ENCODE measurements at places on chromosomes 5 and 9. TPM values are rescaled to one million over a fixed set of nuclear protein-coding genes. Genes with fewer than 3 reads are reported as not detected.

GRCh38 chr9:109161471-109161870, 5.6 kb downstream of the FRRS1L start:
- DNase-seq, result no peak

- DNase-seq, result peak; percentile 98
Measured at GRCh38 chr9:125746017-125746773, 978 bp upstream of the PBX3 start.

DNA sequence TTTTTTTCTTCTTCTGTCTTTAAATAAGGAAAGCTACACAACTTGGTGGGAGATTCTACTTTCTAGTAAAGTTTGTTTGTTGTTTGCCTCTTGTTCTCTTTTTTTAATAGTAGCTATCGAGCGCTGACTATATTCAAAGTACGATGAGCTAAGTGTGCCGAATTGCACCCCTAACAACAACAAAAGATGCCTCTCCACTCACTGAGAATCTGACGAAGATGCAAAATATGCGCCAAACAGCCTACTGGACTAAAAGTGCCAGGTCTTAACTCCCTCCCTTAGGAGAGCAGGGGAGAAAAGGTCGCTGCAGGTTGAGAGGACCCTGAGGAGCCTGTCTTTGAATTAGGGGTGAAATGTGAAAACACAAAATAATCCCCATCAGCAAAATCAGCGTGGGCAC, 713.8 kb upstream of the WWC1 start:
- DNase-seq, result no peak

- DNase-seq, result no peak
Measured at GRCh38 chr5:21164425-21164824, 1176.4 kb upstream of the CDH18 start.

GRCh38 chr5:136114414-136115125, 18.1 kb upstream of the SMAD5 start:
- DNase-seq, result no peak

DNA sequence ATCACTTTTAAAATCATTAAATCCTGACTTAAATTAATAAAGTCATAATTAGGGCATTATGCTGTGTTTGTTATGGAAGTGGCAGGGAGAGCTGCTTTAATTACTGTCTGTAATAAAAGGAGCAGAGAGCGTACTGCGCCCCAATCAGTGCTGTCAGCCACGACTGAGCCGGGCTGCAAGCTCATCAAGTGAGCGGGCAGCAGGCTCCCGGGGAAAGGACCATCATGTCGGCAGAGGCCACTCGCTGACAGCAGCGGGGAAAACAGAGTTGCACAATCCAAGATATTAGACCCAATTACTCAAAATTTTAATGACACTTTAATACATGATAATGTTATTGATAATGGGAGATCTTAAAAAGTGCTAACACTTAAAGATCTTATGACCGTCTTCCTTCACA, 181.6 kb downstream of the AP3B1 start:
- no peak for DNase-seq

- DNase-seq, result no peak
Measured at GRCh38 chr9:35436933-35437332, 53.0 kb upstream of the RUSC2 start.

DNA sequence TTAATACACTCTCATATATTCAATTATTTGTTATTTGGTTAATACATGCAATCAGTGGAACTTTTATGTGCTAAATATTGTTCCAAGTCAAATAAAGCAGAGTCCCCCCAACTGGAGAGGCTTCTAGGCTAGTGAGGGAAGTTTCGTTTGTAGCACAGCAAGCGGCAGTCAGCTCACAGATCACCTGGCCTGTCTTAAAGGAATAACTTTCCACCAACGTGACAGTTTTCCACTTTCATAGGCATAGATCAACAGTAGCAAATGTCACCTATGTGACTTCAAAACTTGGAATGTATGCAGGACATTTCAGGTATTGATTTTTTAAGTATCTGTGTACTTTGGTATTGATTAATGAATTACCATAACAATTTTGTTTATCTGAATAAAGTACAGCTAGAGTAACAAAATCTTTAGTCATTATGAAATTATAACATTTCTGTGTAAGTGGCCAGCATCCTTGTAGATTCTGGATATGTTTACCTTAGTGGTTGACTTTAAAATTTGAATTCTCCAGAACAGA, 129.7 kb upstream of the VCAN start:
- DNase-seq, result no peak

- DNase-seq, result peak; percentile 76
Measured at GRCh38 chr5:134127376-134127861, 12.9 kb downstream of the TCF7 start.

- no peak for DNase-seq
Measured at GRCh38 chr5:178182158-178182876, 4.9 kb downstream of the GMCL2 start.

DNA sequence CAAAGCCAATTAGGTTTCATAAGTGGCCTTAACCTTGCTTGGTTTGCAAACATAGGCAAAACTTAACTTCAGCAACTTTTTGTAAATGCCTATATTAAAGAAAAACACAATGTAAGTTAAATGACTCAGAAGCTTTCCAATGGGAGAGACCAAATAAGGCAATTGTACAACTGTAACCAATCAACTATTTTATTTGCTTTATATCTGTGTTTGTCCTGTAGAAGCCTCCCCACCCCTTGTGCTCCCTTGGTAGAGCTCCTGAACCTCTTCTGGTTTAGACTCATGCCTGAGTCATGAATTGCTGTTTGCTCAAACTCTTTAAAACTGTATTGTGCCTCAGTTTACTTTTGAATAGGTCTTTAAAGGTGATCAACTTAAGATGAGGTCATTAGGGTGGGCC, 3.0 kb upstream of the C1QTNF3 start:
- DNase-seq, result no peak

- no peak for DNase-seq
Measured at GRCh38 chr5:73314395-73315257, 134.0 kb downstream of the FOXD1 start.

DNA sequence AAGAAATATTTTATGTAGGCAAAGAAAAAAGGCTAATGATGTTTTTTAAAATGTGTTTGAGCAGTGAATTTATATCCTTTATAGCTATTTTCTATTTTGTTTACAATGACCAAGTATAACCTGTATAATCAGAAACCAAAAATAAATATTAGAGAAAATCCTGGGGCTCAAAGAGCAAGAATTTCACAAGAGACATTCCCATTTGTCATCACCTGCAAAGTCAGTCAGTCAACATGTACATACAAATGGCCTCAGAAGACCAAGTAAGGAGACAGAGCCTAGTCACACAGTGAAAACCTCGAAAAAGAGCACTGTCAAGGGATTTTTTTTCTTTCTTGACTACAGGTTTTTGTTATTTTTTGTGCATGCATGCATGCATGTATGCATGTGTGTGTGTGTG, 231.4 kb downstream of the GLIS3 start:
- no peak for DNase-seq

DNA sequence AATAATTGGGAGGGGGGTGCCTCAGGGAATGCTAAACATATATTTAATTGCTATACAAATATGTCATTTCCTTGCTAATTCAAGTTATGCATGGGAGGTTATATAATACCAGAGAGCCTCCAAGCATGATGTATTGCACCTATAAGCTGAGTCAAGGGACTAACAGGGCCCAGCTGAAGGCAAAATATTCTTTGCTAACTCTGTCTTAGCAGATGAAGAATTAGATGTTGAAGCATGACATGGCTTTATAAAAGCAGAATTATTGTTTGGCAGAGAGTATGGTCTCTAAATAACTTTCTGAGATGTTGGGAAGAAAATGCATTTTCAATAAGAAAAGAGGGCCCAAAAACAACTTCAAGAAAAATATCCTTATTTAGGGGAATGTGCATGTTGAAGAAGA, 60.4 kb downstream of the SGCD start:
- DNase-seq, result no peak

- DNase-seq, result no peak
Measured at GRCh38 chr5:94699562-94699961, 81.1 kb downstream of the SLF1 start.

DNA sequence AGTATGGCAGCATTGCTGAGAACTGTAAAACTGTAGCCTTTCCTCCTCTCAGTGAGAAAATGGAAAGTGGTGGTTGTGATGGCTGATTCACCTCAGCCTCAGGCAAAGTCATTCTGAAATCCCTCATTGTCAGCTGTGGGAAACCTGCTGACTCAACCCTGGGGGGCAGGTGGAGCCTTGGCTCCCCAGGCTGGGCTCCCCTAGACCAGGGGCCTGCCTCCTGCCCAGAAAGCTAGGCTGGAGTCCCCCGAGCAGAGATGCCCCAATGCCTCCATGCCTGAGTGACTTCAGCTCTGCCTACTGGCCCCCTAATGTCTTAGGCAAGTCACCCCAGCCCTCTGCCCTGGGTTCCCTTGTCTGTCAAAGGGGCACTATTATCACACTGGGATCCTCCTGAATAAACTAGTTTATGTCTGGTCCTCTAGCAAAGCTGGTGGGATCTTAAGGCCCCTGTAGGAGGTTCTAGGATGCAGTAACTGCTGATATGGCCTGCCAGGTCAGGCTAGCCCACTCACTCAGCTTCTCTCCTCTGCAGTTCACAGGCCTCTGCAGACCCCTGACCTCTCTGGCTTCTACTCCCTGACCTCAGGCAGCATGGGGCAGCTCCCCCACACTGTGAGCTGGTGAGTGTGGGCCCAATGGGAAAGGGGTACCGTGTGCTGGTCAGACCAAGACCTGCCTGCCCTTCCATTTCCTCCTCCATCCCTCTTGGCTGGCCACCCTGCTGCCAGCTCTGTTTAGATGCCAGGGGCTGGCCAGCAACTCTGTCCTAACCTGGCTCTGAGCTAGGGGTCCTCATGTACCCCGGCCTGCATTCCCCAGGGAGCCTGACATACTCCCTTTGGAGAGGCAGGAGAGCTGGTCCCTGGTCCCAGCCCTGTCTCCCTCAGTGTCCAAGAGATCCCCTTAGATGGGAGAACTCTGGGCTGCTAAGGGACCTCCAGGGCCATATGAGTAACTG, 24.2 kb downstream of the TCF7 start:
- DNase-seq, result no peak

DNA sequence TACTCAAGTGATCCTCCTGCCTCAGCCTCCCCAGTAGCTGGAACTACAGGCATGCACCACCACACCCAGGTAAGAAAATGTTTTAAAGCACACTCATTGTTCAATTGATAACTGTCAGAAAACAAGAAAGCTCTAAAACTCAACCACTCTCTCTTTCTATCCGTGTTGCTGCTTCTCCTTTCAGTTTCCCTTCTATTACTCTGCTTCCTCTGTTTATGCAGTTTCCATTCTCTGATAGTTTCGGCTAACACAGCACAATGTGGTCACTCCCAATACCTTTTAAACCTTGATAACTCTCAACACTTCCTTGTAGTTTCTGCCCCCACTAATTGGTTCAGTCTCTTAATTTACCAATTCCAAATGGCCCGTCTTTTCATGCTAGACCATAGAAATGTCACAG, 59.2 kb upstream of the NR4A3 start:
- DNase-seq, result no peak

DNA sequence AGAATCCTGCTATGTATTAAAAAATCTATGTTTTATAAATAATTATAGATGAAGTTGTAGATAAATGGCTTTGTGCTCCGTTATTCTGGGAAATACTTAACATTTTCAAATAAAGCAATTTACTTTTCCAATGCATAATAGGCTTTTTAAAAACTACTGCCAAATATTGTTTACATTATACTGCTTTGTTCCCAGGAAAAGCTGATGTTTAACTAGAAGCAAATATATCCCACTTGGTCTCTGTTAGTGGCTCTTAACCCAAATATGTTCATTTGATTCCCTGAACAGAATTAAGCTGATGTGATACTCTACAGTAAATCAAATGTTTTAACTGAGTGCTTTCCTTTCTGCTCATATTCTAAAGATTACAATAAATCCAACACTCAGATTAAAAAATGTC, 326.3 kb downstream of the SLCO4C1 start:
- no peak for DNase-seq

DNA sequence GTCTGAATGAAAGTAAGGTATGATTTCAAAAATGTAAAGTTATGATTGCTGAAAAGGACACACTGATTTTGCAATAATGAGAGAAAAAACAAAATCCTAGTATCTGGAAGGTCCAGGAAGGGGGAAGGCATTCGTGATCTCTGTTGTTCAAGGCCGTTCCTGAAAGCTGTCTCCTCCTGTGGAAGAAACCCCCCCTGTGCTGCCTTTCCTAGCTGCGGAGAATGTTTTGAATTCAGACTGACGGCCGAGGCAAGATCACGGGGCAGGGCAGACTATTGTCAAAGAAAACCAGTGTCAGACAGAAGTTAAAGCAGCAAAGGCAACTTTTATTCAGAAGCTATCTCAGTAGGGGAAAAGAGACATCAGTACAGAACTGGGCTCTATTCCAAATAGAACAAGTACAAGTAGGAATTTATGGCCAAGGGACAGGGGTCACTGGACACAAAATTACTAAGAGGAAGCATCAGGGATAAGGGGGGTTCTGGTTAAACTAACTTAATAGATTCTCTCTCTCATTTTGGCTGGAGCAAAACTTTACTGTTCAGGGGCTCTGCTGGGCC, 61.9 kb upstream of the IGFBPL1 start:
- no peak for DNase-seq

- no peak for DNase-seq
Measured at GRCh38 chr9:124357721-124358361, 57.4 kb downstream of the PSMB7 start.

DNA sequence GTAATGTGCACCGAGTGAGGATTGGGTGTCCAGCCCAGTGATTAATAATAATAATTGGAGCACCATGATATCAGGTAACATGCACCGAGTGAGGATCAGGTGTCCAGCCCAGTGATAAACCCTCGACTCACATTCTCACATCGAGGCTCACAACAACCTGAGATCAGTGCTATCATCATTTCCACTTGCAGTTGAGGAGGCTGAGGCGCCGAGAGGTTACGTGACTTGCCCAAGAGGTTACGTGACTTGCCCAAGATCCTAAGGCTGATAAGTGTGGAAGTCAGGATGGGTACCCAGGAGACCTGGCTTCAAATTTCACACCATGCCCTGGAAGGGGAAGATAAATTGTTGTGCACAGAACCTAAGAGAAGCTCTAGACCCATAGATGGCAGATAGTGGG, 189.4 kb downstream of the MED10 start:
- DNase-seq, result no peak

Gene STK32A
- total RNA-seq, result 0.50 TPM

Gene FST
- total RNA-seq, result 3.2 TPM

Gene IFNB1
- total RNA-seq, result not detected

Gene IL17B
- not detected for total RNA-seq

Gene DRD1
- not detected for total RNA-seq

Gene RASA1
- total RNA-seq, result 20.6 TPM

Gene NR2F1
- total RNA-seq, result 1.9 TPM

Gene SLC44A1
- total RNA-seq, result 14.3 TPM

Gene C9orf153
- 0.42 TPM for total RNA-seq

Gene PCSK1
- total RNA-seq, result 0.17 TPM
